Stimulated activated CD4-positive, alpha-beta T cell treated with anti-CD3 and anti-CD28 coated beads, Interleukin-4, amount 100 ng/mL, for 48 hours (primary cell): ENCODE measurements at places on chromosomes 11 and 22.

DNA sequence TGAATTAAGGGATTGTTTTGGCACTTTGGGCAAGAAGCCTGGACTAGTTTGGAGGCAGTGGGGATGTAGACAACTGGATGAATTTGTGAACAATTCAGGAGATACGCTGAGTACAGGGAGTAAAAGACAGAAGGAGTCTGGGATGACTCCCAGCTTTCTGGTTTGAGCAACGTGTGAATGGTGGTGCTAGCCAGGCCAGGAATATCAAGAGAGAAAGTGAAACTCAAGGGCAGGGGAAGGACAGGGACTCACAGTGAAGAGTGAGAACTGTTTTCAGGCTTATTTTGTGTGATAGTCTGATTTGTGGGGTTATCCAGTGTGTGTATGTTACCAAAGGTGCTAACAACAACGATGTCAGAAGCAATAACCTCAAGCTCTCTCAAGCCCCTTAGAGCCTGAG, 15.9 kb downstream of the CHRM1 start:
- DNase-seq, result no peak

DNA sequence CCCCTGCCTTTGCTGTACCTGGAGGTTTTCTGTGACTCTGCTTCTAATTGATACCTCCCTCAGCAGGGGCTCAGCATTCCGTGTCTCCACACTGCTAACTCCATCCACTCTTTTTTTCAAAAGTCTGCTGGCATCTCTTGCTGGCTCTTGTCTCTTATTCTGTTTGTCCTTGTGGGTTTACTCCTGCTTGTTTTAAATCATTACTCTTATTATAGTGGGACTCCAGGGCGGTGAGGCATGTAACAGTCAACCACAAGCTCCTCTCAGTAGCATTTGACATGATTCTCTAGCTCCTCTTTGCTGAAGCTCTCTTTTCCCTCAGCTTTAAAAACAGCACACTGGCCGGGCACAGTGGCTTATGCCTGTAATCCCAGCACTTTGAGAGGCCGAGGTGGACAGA, 260.2 kb upstream of the NARS2 start:
- no peak for DNase-seq

DNA sequence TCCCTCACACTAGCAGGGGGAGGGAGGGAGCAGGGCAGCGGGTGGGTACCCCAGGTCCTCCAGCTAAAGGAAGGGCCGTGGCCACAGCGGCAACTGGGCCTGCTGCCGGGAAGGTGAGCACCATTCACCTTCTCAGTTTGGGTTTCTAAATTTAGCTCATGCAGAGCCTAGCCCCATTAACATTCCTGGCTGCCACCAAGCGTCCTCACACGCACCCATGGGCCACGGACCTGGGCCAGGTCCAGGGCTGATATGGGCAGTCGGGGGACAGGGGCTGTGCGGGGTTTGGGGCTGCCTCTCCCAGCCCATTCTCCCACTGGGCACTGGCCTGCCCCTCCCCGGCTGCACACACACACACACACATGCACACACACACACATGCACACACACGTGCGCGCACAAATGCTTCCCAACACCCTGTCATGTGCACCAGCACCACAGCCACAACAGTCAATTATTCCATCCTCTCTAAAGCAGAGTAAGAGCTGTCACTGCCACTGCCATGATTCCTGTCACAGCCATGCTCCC, 28.7 kb downstream of the SYT7 start:
- no peak for DNase-seq

GRCh38 chr11:111209543-111210355, 35.8 kb upstream of the POU2AF2 start:
- DNase-seq, result no peak

GRCh38 chr11:133955945-133956421, 785 bp downstream of the IGSF9B start:
- DNase-seq, result no peak

DNA sequence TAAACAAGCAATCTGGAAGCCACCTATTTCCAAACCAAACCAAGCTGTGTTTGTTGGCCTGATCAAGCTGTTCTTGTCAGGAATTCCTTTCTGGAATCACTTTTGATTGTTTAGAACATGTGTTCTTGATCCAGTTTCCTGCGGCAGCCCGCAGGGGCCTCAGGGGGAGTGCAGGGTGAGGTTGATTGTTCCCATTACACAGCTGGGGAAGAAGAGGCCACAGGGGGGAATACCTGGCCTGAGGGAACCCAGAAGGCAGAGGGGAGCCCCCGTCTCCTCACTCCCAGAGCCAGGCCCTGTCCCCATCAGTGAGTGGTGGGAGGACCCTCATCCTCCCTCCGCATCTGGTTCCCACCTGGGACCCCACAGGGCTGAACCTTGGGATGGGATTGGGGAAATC, 4.2 kb downstream of the MRGPRD start:
- DNase-seq, result no peak

- DNase-seq, result no peak
Measured at GRCh38 chr22:43643387-43643786, 168.7 kb downstream of the EFCAB6 start.

- no peak for DNase-seq
Measured at GRCh38 chr11:68582416-68583040, 101.8 kb upstream of the GAL start.

GRCh38 chr11:3171931-3172560, 6.9 kb upstream of the OSBPL5 start:
- DNase-seq, result no peak

DNA sequence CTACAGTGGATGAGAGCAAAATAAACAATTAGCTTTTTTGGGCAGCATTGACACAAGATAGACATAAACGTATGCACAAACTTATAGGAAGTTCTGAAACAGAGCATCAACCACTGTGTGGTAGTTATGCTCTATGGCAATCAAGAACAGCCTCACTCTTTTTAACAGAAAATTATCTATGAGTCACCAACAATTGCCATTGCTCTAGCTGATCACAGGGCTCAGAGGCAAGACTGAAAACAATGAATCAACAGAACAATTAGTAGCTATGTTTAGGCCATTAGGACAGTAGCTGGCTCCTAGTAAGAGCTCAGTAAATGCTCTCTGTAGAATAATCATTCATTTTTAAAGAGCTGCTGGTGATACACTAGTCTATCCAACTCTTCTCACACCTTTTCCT, 34.9 kb upstream of the PICALM start:
- no peak for DNase-seq

GRCh38 chr11:22785251-22785650, 44.4 kb downstream of the SVIP start:
- no peak for DNase-seq

DNA sequence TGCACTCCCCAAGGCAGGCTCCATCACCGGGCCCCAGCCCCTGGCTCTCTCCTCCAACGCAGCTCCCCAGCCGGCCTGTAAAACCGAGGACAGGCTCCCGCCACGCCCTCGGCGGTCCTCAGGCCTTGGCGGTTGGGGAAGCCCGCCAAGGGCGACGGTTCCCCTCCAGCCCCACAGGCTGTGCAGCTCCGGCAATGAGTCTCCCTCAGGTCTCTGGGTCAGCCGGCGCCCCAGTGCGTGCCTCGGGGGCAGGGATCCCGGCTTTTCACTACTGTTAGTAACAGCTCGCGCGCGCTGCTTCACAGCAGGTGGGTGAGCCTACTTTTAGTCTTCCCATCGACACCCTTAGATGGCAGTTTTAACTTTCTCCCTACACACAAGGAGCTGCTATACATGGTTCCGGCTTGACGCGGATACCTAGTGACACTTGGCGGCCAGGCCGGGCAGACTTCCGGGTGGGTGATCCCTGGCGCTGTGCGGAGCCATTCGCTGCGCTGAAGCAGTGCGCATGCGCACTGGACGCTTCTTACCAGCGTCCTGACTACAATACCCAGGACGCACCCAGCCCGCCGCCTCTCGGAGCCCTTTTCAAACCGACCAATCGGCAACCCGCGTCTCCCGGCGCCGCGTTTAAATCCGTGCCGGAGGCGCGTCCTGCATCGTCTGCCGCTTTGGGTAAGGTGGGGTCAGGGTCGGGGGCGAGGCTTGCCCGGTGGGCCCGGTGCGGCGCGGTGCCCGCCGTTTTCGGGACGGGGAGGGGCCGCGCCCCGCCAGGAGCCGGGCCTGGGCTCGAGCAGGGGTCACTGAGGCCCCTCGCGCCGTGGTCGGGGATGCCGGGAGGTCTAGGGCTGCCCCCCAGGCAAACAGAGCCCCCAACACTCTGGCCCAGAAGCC, at the start of gene GTSE1:
TSS of gene GTSE1 (plus strand) at position 614 of the 894 bp plus-strand sequence. CDS start 531 bp downstream, outside the sequence.
- peak; percentile 92 for DNase-seq

DNA sequence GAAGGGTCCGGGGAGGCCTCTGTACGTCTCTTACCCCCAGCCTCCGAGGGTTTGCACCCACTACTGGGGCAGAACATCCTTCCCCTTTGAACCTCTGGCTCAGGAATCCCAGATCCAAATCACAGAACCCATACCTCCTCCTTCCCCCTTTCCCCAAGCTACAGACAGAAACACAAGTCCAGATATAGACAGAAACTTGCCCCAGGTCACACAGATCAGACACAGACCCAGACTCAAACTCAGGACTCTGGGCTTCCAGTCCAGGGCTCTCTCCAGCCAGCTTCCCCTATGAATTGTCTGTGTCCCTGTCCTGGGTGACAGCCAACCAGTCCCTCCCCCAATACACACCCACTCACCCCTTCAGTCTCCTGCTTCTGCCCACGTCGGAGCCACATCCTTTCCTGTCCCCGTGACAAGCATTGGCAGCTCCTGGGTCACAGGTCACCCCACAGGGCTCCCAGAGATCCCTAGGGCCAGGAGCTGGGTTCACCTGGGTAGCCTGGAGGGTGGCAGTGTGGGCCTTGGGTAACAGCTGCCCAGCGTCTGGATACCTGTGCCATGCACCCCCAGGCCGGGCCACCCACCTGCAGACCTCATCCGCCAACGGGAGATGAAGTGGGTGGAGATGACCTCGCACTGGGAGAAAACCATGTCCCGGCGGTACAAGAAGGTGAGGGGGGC, 772 bp downstream of the TBC1D10C start:
- no peak for DNase-seq

DNA sequence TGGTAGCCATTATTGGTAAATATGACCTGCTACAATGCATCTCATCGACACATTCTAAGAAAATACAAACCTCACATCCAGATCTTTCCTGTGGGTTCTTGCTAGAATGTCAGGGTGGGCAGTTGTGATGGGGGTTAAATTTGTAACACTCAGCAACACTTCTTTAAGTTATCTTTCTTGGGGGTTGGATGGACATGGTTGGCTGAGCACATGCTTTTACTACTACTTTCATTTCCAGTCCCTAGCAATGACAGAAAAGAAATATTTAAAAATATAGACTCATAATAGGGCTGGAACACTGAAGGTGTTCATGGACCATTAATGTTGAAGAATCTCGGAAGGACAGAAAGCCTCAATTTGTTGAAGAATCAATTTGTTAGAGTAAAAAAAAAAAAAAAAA, 57.6 kb downstream of the APOL3 start:
- no peak for DNase-seq

GRCh38 chr11:46686886-46687795, 13.3 kb downstream of the ARHGAP1 start:
- no peak for DNase-seq

- no peak for DNase-seq
Measured at GRCh38 chr22:45702981-45703380, 31.3 kb downstream of the ATXN10 start.

DNA sequence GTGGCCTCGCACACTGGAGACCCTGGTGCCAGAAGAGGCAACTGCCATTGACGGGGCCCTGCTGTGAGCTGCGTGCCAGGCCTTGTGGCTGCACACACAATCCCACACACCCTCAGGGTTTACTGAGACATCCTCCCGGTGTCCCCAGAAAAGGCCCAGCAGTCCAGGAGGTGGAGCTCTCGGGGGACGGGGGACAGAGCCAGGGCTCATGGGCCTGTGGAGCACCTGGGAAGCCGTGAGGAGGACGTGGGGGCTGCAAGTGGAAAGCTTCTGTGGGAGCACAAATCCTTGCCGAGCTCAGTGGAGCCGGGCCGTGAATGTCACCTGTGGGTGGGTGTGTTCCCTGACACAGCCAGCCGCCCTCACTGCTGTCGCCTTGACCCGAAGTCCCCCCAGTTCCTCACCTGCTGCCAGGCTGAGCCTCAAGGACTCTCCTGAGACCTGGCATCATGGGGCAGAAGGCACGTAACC, 609.7 kb downstream of the TBC1D22A start:
- no peak for DNase-seq

- DNase-seq, result no peak
Measured at GRCh38 chr11:93741882-93742226, 382 bp downstream of the C11orf54 start.

- DNase-seq, result no peak
Measured at GRCh38 chr11:26483108-26483507, 89.0 kb downstream of the MUC15 start.

- DNase-seq, result no peak
Measured at GRCh38 chr11:36750349-36750748, 152.3 kb upstream of the RAG2 start.

GRCh38 chr11:8934742-8935488, 2.2 kb upstream of the C11orf16 start:
- DNase-seq, result no peak

DNA sequence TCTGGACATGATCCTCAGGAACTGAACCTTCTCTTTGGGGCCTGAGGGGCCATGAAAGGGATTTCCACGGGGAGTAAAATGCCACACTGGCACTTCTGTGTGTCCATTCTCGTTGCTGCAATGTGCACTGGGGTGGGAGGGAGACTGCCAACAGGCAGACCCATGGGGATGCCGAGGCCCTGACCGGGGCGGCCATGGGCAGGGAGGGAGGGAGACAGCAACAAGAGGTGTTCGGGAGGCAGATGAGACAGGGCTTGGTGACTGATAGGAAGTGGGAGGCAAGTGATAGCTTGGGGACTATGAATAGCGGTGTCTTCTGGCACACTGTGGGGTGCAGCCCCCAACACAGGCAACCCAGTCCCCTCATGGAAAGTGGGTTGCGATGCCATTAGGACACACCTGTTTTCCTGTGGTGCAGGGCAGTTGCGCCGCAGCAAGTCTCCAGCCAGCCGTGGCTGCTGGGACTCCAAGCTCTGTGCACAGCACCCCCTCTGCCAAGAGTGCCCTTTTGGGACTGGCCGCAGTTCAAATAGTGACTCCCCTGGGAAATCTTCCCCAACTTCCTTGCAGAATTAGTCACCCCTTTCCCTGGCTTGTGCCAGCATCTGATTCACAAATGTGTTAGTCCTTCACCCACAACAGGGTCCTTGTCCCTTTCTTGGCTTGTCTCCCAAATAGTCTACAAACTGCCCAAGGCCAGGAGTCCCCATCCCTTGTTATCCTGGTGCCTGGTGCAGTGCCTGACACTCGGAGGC, 88.8 kb downstream of the CHST1 start:
- no peak for DNase-seq

DNA sequence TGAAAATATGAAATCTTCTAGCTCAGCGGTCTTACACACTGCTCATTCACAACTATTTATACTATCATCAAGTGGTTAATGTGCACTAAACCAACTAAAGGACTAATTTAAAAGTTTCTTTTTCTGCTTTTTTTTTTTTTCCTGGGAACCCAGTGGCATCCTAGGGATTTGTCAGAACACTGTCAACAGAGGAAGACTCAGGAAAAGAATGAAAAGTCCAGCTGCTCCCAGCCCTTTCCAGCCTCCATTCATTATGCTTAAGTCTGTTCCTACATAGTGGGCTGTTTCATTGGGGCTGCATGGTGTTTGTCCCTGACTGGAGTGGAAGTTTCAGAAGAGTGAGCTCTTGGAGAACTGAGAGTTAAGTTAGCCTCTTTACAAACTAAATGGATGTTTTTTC, 391.1 kb downstream of the AASDHPPT start:
- DNase-seq, result no peak
